NCI-H2107 (cell line): ENCODE measurements at places on chromosomes 7 and 10.

GRCh38 chr7:42991913-42992591, 59.9 kb downstream of the MRPL32 start:
- DNase-seq: no peak

DNA sequence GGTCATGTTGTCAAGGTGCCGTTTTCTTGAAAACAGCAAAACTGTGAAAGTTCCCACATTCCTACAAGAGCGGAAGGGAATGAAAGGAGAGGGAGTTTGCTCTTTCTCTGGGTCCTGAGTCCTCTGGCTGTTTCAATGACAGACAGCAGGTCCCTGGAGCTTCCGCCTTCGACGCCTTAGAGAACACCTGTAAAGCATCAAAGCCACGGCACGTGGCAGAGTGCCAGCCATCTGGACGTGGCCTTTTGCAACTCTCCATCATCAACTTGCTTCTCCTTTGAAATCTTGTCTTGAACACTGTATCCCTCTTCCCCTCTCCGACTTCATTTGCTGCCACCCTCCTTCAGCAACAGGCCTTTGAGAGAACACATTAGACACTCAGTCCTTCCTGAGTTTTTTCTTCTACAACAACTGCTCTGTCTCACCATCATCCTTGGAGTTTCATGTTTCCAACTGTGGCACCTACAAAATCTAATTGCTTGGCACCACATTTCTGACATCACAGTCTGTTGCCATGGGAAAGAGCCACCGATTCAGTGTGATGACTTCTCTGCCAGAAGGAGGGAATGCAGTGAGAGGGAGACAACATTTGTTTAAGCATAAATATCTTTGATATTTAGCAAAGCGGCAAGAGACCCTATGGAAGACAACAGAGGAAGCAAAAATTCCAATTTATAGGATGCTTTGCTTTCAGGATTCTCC, 204.9 kb upstream of the PTER start:
- no peak for DNase-seq

DNA sequence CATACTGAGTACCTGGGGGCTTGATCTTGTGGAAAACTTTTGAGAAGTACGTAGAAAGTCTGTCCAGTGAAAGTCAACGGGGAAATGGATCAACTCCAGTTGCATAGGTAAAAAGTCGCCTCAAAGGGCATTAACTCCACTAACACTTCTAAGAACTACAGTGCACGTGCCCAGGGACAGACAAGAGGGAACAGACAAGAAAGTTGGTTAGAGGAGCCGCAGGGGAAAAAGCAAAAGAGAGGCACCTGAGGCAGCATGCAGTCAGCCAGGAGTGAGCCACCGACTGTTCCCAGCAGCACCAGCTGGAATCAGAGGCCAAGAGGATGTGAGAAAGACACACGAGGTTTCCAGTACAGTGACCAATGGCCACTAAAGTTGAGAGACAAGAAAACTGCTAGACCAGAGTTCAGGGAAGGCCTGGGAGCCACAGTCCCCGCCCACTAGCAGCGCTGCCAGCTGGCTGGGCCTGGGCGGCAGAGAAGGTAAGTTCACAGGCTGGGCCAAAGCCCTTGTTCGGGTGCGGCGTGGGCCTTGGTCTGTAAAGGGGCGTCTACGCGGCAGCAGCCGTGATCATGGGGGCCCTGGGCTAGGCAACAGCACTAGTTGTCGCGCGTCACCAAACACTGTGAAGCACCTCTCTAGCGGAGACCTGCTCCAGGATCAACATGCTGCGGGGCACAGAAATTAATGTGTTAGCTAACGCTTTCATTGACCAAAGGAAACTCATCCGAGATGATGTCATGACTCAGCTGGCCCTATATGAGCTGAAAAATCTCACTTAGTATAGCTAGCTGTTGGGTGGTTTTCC, 14.0 kb downstream of the ITGB1 start:
- DNase-seq: no peak

DNA sequence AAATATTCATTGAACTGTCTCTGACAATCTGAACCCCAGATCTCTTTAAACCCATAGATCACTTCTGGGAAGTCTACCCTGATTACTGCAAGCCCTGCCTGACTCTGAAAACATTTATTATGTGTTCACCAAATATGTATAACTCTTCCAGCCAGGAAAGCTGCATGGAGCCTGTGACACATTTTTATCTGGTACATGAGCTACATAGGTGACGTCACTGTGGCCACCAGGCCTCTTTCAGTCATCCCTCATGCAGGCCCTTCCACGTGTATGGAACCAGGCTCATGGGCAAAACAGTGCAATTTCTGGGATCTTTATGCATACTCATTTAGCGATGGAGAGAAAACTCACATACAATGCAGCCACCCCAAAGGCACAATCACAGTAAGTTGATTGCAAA, 133.9 kb upstream of the NUPR2 start:
- DNase-seq: no peak

DNA sequence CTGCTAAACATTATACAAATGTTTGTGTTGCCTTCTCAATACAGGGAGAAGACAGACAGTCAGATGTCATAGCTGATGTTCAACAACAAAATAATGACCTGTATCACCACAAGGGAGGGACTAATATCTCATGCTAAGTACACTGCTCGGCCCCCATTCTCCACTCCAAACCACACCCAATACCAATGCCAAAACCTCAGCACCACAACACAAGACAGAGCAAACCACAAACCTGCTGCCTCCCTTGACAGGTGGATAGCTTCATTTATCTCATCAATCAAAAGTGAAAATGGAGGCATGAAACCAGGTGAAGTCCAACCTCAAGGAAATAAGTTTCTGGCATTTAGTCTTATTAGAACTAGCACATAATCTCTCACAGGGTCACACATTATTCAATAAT, 109.5 kb downstream of the PARD3 start:
- DNase-seq: no peak

- DNase-seq: no peak
Measured at GRCh38 chr7:100791881-100792666, 35.2 kb downstream of the EPHB4 start.

DNA sequence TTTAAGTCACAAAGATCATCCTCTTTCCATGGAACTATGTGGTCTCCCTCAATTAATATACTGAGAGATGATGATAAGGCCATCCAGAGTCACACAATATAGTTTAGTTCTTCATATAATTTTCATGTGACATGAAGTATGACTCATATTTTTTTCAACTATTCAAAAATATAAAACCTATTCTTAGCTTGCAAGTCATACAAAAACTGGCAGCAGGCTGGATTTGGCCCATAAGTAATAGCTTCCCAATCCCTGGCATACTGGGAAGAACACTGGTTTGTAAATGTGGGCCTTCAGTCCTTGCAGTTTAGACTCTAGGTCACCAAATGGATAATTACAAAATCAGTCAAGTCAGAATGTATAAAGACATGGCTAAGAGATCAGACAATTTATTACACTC, 356.6 kb downstream of the PPP1R3A start:
- DNase-seq: no peak

DNA sequence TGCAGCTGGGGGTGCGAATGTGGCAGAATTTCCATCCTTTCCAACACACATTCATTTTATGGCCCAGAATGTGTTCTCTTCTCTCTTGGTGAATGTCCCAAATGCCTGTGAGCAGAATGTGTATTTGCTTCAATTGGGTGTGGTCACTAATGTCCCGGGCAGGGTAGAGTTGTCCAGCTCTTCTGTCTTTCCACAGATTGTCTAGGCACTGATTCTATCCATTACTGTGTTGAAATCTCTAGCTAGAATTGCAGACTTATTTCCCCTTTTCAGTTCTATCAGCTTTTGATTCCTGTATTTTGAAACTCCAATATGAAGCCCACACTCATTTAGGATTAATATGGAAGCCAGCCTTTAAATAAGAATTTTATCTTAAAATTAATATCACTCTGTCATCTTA, 14.0 kb upstream of the AKR1E2 start:
- no peak for DNase-seq
